NCI-H460 (cell line): ENCODE measurements at places on chromosomes 4 and X.

- no peak for DNase-seq
Measured at GRCh38 chrX:68659786-68660185, 12.3 kb downstream of the STARD8 start.

DNA sequence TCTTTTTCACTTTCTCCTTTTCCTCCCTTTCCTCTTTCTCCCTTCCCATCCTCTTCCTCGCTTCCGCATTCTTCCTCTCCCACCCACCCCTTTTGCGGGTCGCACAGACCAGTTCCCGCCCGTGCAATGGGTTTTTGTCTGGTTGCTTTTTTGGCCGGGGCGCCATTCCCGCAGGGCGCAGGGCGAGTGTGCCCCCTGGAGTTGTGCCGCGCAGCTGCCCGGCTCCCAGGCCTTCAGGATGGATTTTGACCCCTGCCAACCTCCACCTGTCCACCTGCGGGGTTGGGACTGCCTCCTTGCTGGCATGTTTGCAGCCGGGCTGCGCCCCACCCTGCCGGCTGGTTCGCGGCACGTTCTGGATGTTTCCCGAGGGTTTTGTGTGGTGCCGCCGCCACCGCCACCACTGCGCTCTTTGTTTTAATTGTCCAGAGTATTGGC is 578 bp upstream of the SEL1L3 start:
- DNase-seq, result no peak

DNA sequence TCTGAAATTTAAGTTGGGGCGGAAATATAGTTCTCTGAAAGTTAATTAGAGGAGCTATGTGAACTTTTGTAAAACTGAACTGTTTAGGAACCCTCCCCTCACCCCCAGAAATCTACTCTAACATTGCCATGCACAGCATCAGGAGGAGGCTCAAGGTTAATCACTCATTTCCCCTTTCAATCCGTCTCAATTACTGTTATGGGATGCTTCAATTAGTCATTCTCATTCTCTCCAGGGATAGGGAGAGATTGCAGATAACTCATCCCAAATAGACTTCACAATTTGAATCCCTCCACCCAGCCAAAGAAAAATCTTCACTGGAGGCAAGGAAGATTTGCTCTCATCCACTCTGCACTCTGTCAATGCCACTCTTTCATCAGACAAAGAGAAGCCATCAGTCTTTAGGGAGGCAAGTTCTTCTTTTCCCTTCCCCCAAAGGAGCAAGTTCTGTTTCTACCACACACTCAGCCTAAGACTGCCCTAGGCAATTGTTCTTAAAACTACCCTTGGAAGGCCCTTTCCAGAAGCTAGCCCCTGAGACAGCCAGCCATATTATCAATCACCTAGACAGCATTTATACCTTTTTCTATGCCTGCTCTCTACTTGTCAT is 140.4 kb downstream of the SLC10A7 start:
- DNase-seq, result no peak

GRCh38 chr4:129708784-129709183 is 612.8 kb downstream of the C4orf33 start:
- DNase-seq, result no peak

- no peak for DNase-seq
Measured at GRCh38 chr4:160213366-160213765, 1110.5 kb downstream of the RAPGEF2 start.

GRCh38 chrX:44175455-44175854 is 168.0 kb downstream of the EFHC2 start:
- DNase-seq, result no peak

DNA sequence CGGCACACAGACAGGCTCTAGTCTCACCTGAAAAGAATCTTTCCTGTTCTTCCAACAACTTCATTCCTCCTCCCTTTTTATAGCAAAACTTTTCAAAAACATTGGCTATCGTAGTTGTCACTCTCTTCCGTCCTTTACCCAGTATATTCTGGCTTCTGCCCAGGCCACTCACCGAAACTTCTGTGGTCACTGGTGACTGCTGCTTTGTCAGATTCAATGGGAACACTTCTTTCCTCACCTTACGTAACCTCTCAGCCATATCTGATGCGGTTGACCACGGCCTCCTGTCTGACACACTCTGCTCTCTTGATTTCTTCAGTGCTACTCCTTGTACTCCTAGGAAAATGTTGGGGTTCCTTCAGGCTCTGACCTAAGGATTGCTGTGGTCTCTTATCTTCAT is 9.2 kb upstream of the RNF150 start:
- no peak for DNase-seq

GRCh38 chrX:28120072-28120471 is 138.8 kb upstream of the DCAF8L1 start:
- DNase-seq, result no peak

GRCh38 chrX:150774798-150775568 is 81.8 kb downstream of the MTMR1 start:
- DNase-seq, result no peak

GRCh38 chrX:149522916-149523315 is 17.8 kb upstream of the IDS start:
- no peak for DNase-seq

- DNase-seq, result no peak
Measured at GRCh38 chr4:69640289-69640688, 847 bp upstream of the UGT2A2 start.

- no peak for DNase-seq
Measured at GRCh38 chrX:46841346-46841745, 4.5 kb downstream of the RP2 start.

DNA sequence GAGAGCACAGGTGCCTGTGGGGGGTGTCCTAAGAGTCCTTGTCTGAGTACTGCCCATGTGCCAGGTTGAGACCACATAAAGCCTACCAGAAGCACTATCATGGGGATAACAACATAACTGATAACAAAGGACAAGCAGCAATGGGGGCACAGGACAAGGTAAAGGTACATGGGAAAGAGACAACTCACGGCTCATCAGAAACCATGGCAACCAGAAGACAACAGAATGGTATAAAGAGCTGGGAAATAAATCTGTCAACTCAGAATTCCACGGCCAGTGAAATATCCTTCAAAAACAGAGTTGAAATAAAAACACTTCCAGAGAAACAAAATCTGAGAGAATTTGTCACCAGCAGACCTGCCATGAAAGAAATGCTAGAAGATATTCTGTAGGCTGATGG is 20.0 kb downstream of the CENPU start:
- no peak for DNase-seq

GRCh38 chr4:108959491-108959890 is 196.6 kb upstream of the ETNPPL start:
- DNase-seq, result no peak

DNA sequence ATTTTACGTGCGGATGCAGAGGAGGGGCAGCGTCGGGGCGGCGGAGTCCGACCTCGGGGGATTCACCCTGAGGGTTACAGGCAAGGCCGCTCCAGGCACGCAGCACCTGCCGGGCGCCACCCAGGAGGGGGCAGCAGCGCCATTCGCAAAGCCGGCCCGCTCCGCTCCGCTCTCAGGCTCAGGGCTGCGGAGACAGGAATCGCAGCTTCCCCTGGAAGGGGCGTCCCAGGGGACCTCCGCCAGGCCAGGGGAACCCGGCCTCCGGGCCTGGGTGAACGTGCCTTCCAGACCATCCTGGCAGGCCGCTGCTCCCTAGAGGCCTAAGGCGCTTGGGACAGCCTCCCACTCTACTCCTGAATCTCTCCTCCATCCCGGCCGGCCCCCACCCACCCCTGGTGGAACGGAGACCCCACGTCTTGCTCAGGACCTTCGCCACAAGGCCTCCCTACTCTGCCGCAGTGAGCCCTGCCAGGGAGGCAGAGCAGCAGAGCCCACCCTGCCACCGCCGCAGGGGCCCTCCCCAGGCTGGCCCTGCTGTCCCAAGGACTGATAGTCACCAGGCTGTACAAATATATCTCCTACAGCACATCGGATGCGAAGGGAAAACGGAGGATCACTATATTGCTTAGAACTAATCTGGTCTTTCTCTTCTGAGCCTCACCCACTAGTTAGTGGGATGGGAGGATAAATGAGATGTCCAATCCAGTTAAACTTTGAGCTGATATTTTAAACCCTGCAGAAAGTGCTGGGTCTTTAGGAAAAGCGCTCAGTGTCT is 115.0 kb downstream of the SMIM20 start:
- peak; percentile 30 for DNase-seq

- DNase-seq, result no peak
Measured at GRCh38 chrX:132775263-132775823, 183.1 kb downstream of the HS6ST2 start.

DNA sequence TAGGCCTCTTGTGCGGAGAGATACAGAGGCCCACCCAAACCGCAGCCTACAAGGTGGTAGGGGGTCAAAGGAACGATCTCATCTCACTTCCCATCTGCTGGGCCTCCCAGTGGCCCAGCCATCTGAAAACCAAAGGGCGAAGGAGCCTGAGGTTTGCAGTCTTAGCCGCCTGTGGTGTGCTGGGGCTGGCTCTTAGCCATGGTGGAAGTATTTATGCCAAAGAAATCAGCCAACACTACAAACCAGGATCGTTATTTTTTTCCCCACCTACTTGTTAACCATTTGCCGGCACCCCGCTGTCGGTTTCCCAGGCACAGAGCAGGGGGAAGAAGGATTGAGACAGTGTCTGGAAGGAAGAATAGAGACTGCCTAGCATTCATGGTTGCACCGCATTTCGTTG is 30.9 kb upstream of the CDKL5 start:
- no peak for DNase-seq
